Testis (tissue), 5 donors: ENCODE measurements at places on chromosomes 2 and 18. TPM values are rescaled to one million over a fixed set of nuclear protein-coding genes. Genes with fewer than 3 reads are reported as not detected.

Gene ZC3H6
- 5.0 TPM for polyA plus RNA-seq

Gene HAAO
- 6.0 TPM for polyA plus RNA-seq

Gene EML6
- polyA plus RNA-seq = 7.6 TPM

Gene CYP1B1
- 18.5 TPM for polyA plus RNA-seq

Gene ADRA2B
- polyA plus RNA-seq = 2.1 TPM

Gene BOLL
- polyA plus RNA-seq = 256 TPM

Gene G6PC2
- polyA plus RNA-seq = 2.4 TPM

Gene ACAA2
- 77.2 TPM for polyA plus RNA-seq

Gene HTRA2
- 45.8 TPM for polyA plus RNA-seq

Gene FTCDNL1
- polyA plus RNA-seq = 1.5 TPM

Gene RFX8
- 4.0 TPM for polyA plus RNA-seq

Gene TMEM214
- polyA plus RNA-seq = 81.9 TPM

Gene PRKAG3
- polyA plus RNA-seq = 0.40 TPM

Gene DLX2
- polyA plus RNA-seq = 0.29 TPM

Gene KCNF1
- 0.70 TPM for polyA plus RNA-seq

Gene SCYGR4
- polyA plus RNA-seq = not detected

Gene PNPT1
- 16.8 TPM for polyA plus RNA-seq

Gene UBE2F
- polyA plus RNA-seq = 68.3 TPM

Gene RAPH1
- polyA plus RNA-seq = 22.1 TPM

Gene SERPINB10
- not detected for polyA plus RNA-seq

Gene LYPD6
- polyA plus RNA-seq = 6.9 TPM

Gene VWA3B
- polyA plus RNA-seq = 118 TPM

Gene ASB18
- polyA plus RNA-seq = 0.67 TPM

Gene CUL3
- 442 TPM for polyA plus RNA-seq

Gene HS1BP3
- polyA plus RNA-seq = 25.0 TPM

Gene RAMP1
- polyA plus RNA-seq = 13.9 TPM

Gene ASB1
- polyA plus RNA-seq = 52.5 TPM

Gene GALR1
- 0.11 TPM for polyA plus RNA-seq

Gene SMAD4
- polyA plus RNA-seq = 91.0 TPM

Gene RNF152
- 2.3 TPM for polyA plus RNA-seq

Gene CFAP221
- polyA plus RNA-seq = 91.2 TPM

Gene TUBA4B
- polyA plus RNA-seq = 1.6 TPM

Gene SLC4A5
- 40.3 TPM for polyA plus RNA-seq

Gene HSBP1L1
- 6.0 TPM for polyA plus RNA-seq

Gene SH2D6
- 15.9 TPM for polyA plus RNA-seq

Gene CABLES1
- polyA plus RNA-seq = 6.2 TPM

Gene GPR55
- 12.3 TPM for polyA plus RNA-seq

Gene CYP27A1
- 30.2 TPM for polyA plus RNA-seq

Gene RNMT
- polyA plus RNA-seq = 30.9 TPM
